ENCODE measurements at places on chromosomes 3 and 15.
A peak's percentile ranks its signal among the peaks of the same experiment; 100 is the strongest.

DNA sequence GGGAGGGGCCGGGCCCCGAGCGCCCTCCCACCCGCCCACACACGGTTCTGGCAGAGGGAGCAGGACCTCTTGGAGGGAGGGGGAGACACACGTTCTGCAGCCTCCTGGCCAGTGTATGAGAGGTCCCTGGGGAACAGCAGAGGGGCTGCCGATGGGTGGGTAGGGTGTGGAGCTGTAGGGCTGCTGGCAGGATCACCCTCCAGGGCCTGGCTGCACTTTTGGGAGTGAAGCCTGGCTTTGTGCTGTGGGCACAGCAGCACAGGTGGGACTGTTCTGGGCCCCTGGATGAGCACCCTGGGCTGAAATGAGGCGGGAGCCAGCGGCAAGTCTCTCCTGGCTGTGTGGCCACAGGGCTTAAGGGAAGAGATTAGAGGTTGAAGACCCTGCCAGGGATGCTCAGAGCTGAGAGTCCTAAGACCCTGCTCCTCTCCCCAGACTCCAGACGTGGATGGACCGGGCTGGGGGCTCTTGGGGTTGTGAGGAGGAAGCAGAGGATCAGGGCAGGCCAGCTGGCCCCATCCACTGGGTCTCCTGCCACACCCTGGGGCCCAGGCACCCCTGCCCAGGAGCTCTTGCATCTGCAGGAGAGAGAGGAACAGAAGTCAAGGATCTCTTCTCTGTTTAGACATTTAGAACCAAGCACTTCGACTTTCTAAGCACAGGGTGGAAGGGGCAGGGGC is 45.2 kb downstream of the RGMA start:
- no peak for DNase-seq

GRCh38 chr3:153970047-153970446 is 151.1 kb upstream of the ARHGEF26 start:
- no peak for DNase-seq

GRCh38 chr15:64355348-64355943 is 527 bp downstream of the CSNK1G1 start:
- DNase-seq: peak; percentile 10

DNA sequence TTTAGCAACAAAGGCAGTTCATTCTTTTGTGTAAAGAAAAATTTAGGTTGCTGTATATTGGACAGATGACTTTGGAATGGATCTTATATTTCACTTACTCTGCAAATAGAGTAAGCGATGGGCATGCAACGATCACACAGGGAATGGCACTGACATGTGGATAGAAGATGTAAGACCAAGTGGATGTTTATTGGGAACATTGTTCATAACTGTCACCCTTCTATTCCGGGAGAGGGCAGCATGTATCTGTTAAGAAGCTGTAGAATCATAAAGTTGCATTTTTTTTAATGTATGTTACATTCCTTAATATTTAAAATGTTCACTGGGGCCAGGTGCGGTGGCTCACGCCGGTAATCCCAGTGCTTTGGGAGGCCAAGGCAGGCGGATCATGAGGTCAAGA is 41.2 kb downstream of the HPS3 start:
- no peak for DNase-seq

DNA sequence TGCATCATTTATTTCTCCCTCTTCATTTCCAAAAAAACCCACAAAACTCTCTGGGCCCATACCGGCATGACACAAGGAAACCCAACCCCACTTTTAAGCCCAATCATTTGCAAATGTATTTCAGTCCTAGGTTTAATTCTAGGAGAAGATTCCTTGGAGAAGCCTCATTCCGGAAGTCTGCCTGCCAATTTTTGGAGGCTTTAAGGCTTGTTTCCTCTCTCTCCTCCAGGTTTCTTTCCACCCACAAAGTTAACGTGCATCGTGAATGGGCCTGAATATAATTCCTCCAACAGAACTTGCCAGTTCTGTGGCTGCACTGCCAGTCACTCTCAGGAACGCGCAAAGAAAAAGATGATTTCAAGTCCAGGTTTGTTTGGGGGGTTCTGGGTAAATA is 69.9 kb upstream of the FOXP1 start:
- DNase-seq: no peak

DNA sequence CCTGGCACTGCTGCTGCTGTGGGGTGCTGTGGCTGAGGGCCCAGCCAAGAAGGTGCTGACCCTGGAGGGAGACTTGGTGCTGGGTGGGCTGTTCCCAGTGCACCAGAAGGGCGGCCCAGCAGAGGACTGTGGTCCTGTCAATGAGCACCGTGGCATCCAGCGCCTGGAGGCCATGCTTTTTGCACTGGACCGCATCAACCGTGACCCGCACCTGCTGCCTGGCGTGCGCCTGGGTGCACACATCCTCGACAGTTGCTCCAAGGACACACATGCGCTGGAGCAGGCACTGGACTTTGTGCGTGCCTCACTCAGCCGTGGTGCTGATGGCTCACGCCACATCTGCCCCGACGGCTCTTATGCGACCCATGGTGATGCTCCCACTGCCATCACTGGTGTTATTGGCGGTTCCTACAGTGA is 2.1 kb downstream of the GRM2 start:
- no peak for DNase-seq

Measured in stimulated activated CD4-positive, alpha-beta T cell treated with anti-CD3 and anti-CD28 coated beads, Interleukin-4, amount 100 ng/mL, for 1 hour (primary cell).